Stimulated activated CD8-positive, alpha-beta memory T cell treated with anti-CD3 and anti-CD28 coated beads, Interleukin-4, amount 100 ng/mL, for 4 hours (primary cell): ENCODE measurements at places on chromosomes 5 and 9.

DNA sequence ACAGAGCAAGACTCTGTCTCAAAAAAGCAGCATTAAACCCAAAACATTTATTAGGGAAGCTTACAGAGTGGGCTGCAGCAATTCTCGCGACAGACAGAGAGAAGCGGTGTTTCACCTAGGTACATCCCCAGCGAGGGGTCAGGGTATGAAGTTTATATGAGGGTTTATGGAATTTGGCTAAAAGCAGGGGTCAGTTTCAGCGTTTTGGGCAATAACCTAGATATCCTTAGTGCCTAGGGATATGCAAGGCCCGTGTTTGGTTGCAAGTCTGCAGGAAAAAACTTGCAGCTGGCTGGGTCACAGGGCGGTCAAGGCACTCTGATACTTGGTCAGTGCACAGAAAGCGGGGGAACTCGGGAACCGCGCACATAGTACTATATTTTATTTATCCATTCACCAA lies 649 bp upstream of the GLE1 start:
- DNase-seq, result no peak

DNA sequence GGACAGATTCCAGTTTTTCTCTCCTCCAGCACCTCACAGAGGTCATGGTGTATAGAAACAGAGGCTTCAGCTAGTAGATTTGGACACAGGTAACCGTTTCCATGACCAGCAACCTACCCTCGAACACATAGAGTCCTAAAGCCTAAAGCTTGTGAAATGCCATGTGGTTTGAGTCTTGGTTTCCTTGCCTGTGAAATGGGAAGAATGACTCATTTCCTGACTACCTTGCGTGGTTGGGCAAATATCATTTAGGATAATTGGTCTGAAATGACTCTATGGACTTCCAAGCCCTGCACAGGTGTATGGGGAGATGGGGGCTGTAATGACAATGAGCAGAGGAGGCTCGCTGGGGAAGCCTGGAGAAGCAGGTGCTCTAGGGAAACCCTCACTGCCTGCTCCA lies 134.6 kb downstream of the TTLL11 start:
- DNase-seq, result no peak

DNA sequence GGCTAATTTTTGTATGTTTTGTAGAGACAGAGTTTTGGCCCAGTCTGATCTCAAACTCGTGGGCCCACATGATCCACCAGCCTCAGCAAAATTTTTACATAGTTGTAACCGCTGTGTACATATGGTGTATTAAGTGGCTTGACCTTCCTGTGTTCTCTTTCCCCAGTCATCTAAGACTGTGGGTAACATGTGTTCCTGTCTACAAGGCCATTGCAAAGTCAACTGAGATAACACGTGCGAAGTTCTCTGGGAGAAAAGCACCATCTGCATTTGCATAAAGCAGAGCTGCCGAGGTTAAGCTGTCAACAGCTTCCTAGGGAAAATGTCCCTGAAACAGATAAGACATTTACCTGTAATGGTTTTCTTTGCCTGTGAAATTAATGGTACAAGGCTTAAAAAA lies 273.7 kb downstream of the FANCC start:
- DNase-seq, result no peak

DNA sequence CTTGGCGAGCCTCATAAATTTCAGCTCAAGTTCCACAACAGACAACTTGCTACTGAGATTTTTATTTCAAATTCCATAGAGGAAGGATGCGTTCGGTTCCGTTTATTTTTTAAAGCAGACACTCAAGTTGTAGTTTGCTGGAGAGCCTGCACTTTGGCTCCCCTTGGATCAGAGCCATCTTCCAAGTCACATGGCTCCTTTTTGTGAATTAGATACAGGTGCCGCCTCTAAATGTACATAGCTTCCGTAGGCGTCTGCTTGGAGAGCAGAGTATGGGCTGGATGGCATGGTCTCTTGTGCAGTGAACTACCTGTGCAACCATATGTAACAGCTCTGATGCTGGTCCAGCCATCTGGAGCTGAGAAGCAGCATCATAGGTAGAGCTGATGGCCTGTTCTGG lies 73.9 kb upstream of the WWC1 start:
- DNase-seq, result no peak

GRCh38 chr9:81499021-81499454 lies 190.3 kb downstream of the TLE1 start:
- no peak for DNase-seq

DNA sequence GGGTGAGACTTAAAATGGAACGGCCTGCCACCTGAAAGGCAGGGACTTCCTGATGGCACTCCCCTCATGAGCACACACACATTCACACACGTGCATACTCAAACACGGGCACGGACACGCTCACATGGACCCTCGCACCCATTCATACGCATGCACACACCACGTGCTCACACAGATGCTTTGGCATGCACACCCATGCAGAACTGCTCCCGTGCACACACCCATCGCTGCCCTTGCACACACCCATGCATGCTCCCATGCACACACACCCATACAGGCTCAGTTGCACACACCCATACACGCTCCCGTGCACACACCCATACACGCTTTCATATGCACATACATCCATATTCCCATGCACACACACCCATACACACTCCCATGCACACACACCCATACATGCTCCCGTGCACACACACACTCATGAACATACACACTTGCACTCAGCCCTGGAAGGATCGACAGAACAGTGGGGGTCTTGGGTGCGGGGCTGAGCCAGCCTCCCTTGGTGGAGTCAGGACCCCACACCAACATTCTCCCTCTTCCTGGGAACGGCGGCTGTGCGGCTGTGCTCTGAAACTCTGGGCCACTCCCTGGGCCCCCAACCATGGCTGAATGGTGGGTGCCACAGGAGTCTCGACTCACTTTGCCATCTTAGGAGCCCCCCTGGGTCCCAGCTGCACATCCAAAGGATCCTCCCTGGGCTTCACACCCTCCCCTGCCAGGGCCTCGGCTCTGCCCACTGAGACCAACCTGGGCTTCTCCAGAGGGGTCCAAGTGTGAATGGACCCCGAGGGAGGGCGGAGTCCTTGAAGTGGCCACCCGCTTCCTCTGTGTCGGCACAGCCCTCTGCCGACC lies 115.2 kb downstream of the RXRA start:
- DNase-seq, result no peak

DNA sequence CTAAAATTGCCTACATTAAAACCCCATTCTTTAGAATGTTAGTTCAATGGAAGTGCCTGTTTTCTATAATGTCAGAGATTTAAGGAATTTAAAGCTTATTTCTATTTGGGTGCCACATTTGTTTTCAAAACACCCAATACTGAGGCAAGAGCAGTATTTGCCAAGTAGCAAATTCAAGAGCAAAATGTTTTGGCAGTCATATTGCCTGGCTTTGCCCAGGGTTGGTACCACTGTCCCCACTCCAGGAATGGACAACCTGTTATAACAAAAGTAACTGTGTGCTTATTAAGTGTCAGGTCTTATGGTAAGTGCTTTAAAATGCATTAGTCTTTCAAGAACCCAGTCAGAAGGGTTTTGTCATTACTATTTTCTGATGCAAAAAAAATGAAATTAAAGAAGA lies 19.3 kb downstream of the ITGA1 start:
- no peak for DNase-seq

- DNase-seq, result no peak
Measured at GRCh38 chr9:34279411-34279810, 49.7 kb downstream of the KIF24 start.

DNA sequence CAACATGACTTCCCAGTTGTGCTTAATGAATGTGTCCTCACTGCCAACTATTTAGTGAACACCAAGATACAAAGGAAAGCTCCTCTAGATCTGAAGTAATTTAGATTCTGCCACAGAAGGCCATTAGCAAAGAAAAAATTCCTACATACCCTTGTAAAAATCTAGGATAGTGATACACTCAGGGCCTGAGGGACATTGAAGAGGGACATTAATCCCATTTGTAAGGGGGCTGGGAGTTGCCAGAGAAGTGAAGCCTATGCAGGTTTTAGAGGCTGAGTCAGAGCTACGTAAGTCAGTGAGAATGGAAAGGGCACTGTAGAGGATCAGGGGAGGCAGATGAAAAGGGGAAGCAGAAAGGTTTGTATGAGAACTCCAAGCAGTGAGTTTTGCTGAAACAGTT lies 286.9 kb upstream of the TARS1 start:
- no peak for DNase-seq

DNA sequence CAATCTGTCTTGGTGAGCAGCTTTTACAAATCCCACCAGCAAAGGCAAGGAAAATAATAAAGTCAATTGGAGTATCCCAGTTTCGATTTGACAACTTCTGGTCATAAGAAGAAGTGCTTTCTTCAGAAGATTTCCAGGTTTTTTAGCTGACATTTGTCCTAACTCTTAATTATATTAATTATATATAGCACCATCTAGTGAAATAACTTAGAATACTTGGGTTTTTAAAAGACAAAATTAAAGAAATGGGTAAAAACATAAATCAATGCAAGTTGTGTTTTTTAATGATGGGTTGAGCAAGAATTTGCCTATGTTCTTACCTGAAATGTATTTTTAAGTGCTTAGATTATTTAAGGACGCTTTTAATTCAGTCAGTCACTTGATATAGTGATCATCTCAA lies 421.8 kb downstream of the ACTL7B start:
- no peak for DNase-seq

GRCh38 chr9:16516891-16517290 lies 353.6 kb downstream of the BNC2 start:
- no peak for DNase-seq

DNA sequence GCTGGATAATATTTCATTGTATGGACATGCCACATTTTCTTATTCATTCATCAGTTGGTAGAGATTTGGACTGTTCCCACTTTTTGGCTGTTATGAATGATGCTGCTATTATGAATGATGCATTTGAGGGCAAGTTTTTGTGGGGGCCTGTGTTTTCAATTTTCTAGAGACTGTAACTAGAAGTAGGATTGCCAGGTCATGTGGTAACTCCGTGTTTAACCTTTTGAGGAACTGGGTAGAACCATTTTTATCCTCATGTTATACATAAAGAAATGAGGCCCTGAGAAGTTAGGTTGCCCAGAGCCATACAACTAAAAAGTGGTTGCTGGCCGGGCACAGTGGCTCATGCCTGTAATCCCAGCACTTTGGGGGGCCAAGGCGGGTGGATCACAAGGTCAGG lies 22.4 kb upstream of the STRBP start:
- DNase-seq, result no peak

- no peak for DNase-seq
Measured at GRCh38 chr9:127170652-127171051, 48.2 kb upstream of the ANGPTL2 start.

GRCh38 chr5:132479111-132479951 lies 11.2 kb downstream of the IRF1 start:
- DNase-seq, result no peak

GRCh38 chr5:74094096-74094781 lies 468.2 kb downstream of the ARHGEF28 start:
- no peak for DNase-seq
